CD14-positive monocyte (primary cell): ENCODE measurements at places on chromosomes 3 and 15.

DNA sequence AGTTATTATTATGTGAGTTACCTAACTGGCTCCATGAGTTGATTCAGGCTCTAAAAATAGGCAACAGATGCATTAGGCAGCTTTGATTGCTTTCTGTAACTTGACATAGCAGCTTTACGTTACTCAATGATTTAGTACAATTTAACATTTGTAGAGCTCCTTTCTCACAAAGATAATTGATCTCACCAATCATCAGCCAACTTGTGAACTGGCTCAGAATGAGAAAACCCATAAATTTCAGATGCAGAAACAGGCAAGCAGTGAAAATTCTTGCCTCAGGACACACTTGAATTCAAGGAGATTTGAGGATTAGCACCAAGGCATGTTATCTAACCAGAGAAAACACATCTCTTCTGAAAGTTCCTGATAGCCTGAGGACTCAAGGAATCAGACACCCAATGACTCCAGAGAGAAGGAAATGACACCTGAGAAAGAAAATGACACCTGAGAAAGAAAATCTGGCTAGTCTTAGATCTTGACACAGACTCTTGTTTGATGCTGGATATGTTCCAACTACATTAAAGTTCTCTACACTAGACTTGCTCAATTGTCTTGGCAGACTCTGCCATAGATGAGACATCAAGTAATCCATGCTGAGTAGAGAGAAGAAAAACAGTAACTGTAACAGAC is 315.1 kb upstream of the CBLB start:
- DNase-seq = no peak

- no peak for DNase-seq
Measured at GRCh38 chr3:184409946-184410500, 30.2 kb downstream of the CHRD start.

DNA sequence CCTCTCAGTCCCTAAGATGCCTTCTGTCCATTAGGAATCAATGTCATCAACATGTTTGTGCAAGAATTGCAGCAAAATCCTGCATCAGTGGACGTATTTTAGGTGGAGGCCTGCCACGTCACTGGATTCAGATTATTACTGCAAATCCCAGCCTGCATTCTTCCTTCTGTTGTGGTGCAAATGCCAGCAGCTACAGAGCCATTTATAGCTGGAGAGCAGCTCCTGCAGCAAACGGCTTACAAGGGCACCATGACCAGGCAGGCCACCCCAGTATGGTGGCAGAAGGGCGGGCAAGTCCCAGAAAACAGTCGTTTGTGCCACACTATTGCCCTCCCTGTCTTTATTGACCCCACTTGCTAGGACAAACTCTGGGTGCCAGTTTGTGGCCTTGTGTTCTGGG is 74.7 kb downstream of the SNRK start:
- no peak for DNase-seq

GRCh38 chr15:22903961-22904534 is 65.6 kb downstream of the NIPA2 start:
- DNase-seq = no peak

DNA sequence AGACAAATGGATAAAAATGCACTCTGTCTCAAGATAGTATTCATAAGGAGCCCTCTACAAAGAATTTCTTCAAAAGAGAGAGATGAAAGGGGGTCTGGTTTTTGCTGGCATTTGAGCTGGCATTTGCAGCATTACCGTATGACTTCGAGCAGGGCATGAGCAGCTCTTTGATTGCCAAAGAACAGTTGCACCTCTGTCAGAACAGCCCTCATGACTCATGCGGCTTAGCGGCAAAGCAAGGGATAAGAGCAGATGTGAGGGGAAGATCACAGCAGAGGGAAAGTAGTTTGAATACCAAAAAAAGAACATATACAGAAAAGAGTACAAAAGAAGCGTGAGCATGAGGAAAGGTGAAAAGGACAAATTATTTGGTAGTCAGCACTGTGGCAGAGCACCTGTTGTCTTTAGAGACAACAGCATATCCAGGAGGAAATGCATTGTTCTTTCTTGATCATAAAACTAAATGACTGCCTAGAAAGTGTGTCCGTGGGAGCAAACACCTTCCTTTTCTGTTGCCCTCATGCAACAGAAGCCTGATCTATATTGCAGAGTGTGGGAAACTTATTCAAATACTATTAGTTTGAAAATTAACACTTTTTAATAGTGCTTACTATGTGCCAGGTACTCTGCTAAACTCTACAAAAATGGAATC is 80.5 kb upstream of the SLC24A5 start:
- DNase-seq = no peak

DNA sequence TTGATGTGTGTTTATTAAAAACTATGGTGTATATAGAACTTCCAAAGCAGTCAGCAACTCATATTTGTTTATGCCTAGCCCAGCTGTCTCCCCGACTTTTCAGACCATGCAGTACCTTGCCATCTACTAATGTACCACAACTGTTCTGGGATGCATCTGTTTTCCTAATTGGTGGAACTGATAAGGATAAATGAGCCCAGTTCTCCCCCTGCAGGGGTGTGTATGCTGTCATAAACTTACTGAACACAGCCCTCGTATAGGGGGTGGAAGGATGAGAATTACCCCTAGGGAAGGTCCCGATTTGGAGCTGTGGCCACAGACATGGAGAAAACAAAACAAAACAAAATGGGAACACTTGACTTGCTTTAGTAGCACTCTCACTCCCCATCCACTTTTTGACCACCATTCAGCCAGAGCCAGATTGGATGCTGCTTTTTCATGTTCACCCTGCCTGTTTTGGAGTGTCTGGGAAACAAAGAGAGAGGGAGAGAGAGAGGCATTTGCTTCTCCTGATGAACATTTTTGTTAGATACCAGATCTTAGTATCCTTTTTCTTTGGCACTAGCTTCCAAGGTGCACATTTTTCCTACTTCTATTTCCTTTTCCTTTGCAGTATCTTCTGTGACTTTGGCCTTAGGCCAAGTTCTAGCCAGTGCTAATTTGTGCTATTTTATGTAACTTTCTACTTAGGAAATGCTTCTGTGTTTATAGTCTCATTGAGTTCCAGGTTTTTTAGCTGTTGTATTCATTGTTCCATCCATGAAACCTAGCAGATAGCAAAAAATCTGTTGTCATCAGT is 29.1 kb downstream of the CADM2 start:
- DNase-seq = no peak

DNA sequence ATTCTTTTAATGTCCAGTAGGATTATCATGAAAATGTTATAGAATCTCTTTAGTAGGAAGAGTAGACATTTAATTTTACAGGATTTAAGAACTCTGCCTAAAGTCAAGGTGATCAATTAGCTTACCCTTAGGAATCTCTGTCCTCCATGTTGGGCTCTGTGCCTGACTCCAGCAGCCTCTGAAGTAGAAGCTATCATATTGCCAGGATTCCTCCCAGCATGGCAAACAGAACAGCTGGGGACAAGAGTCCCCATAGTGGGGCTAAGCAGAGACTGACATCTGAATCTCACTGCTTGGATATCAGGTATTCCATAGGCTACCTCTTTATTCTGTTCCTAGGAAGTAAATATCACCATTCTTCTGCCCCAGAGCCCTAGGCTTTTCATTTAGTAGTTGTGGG is 1.5 kb downstream of the SLC15A2 start:
- DNase-seq = no peak

DNA sequence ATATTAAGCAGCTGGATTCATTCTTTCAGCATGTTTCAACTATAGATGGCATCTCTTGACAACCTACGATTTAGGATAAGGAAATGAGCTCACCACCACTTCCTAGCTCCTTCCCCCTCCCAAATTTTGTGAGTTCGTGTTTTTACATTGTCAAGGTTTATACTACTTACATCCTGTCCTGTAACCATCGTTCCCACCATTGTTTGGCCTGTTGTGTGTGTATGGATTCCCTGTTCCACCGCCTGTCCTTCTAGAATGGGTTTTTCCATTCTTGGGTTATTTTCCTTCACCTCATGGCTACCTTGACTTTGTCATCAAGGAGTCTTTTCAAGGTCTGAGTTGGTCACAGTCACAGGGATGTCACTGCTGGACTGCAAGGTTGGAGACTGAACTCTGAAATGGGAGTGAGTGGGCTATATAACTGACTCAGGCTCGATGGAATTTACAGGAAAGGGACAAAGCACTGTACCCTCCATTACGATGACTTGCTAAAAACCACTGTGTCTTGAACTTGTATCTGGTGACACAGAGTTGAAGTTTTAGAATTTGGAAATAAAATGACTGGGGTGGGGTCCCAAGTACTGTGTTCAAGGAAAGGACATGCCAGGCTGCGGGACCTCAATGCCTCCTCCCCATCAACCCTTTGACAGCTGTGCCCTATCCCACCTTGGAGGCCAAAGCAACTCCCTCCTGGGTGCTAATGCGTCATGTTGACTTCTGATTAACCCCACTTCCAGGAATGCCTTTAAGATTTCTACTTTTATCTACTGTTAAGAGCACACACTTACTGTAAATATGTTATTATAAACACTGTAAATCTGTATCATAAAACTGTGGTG is 66.8 kb upstream of the BLM start:
- DNase-seq = peak; percentile 10

- DNase-seq = no peak
Measured at GRCh38 chr15:90552162-90552928, 22.6 kb downstream of the CRTC3 start.

DNA sequence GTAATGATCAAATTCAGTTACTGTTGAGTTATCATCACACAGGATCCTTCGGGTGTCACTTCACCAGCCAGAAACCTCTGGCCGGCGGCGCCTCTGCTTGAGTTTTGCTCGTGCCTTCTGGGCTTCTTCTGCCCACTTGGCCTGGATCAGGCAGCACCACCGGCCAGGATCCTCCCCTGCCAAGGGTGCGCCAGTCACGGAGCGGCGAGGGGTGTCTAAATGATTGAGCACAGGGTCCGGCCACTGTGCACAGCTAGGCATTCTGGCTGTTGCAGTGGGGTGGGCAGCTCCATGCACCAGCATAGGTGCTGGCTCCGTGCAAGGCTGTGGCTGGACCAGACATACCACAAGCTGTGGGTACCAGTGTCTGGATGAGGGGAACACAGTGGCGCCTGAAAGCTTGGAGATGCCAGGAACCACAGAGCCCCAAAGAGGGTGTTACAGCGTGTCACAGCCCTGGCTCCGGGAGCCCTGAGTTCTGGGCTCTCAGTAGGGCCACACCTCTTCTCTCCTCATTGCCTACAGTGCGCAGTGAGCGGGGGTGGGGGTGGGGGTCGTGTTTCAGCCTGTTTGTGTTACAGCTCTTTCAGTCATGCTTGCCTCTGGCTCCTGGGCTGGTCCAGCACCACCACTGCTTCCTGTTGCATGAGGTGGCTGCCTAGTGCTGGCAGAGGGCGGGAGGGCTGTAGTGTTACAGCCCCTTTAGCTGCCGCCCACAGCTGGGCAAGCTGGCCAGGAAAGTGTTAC is 169.4 kb downstream of the FNDC3B start:
- DNase-seq = no peak

DNA sequence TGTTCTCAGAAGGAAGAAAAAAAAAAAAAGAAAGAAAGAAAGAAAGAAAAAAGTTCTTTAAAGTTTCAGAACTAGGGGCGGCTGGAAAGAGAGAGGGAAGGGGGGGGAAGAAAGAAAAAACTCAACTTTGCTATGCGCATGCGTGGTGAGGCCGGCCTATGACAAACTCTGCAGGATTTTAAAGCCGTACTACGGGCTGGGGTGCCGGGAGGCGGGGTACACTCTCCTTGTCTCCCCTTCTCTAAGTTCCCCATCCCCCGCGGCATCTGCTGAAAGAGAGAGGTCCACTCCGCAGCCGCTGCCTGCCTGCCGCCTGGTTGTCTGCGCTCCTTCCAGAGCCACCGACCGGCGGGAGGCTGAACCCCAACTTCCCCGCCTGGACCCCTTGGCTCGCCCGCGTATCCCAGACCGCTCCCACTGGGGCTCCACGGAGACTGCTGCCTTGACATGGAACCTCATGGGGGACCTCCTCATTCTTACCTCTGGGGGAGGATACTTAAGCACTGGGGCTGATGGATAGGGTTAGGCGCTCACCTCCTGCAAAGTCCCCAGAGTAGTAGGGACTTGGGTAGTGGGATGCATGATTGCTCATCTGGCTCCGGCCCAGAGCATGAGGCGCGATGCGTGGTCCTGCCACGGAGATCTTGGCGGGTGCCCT is 1.4 kb upstream of the WNT5A start:
- no peak for DNase-seq

GRCh38 chr3:183460081-183461055 is 31.9 kb upstream of the MCF2L2 start:
- no peak for DNase-seq

- DNase-seq = peak; percentile 88
Measured at GRCh38 chr3:20060974-20061685, 20.9 kb downstream of the KAT2B start.

GRCh38 chr15:68228143-68228970 is 1.2 kb downstream of the CLN6 start:
- no peak for DNase-seq

DNA sequence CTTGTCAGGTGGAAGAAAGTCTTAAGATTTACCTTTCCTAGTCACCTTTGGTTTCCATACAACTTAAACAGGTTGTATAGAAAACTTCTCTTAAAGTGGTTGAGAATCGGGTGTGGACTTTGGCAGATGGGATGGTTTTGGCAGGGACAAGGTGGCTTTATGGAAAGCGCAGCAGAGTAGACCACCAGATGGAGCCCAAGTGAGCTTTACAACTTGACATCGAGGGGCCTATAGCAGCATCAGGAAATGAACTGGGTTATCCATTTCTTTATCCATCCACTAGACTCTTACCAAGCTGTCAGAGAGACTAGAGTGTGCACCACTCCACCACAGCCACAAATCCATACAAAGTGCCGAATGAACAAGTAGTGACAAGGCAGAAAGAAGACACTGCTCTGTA is 85.3 kb upstream of the MBNL1 start:
- no peak for DNase-seq

- DNase-seq = no peak
Measured at GRCh38 chr3:74054566-74054965, 429.8 kb upstream of the PDZRN3 start.

DNA sequence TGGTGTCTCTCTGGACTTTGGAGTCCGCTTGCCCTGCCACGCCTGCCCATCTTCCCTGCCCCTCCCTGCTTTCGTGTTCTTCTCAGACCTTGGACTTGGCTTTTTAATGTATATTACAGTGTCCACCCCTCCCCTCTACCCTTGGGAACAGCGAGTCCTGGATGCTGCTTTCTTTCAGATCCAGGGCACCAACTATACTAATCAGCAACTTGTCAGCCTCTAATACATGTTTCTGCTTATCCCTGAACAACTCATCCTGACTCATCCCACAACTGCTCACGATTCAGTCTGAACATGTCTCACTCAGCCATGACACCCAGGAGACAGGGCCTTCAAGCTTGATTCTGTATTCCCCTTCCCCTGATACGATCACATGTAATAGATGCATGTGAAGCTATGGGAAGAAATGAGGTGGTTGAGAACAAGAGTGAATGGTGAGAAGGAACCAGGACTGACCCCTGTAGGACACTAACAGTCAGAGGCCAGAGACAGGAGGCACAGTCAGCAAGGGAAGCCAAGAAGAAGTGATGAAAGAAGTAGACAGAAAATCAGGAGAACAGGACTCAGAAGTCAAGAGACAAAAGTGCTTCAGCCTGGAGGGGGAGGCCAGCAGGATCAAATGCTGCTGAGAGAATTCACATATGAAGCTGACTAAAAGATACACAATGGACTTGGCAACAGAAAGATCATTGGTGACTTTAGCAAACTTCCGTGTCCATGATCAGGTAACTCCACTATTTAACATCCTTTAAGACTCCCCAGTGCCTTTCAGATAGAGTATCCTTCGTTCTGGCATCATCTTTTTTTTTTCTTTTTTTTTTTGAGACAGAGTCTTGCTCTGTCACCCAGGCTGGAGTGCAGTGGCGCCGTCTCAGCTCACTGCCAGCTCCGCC is 35.4 kb downstream of the BCL2L10 start:
- peak; percentile 83 for DNase-seq
